Left lung (tissue), 14 donors: ENCODE measurements at places on chromosomes 2 and 18. TPM values are rescaled to one million over a fixed set of nuclear protein-coding genes. Genes with fewer than 3 reads are reported as not detected.
A peak's percentile ranks its signal among the peaks of the same experiment; 100 is the strongest.

The DSEL gene
- 6.3 TPM for polyA plus RNA-seq

The RRM2 gene
- polyA plus RNA-seq: 73.1 TPM

The DTNB gene
- polyA plus RNA-seq: 30.6 TPM

The MALT1 gene
- polyA plus RNA-seq: 26.8 TPM

DNA sequence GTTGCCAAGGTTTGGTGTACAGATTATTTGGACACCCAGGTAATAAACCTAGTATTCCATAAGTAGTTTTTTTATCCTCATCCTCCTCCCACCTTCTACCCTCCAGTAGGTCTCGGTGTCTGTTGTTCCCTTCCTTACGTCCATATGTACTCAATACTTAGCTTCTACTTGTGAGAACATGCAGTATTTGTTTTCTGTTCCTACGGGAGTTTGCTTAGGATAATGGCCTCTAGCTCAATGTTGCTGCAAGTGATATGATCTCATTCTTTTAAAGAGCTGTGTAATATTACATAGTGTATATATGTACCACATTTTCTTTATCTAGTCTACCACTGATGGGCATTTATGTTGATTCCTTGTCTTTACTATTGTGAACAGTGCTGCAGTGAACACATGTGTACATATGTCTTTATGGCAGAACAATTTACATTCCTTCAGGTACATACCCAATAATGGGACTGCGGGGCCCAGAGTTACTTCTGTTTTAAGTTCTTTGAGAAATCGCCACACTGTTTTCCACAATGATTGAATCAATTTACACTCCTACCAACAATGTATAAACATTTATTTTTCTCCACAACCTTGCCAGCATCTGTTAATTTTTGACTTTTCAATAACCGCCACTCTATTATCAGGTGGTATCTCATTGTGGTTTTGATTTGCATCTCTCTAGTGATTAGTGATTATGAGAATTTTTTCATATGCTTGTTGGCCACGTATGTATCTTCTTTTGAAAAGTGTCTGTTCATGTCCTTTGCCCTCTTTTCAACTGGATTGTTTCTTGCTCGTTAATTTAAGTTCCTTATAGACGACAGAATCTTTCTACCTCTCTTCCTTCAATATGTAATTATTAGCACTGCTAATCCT, 88.0 kb downstream of the MEMO1 start:
- DNase-seq: no peak

- no peak for DNase-seq
Observed at GRCh38 chr2:168137510-168138180, 109.8 kb downstream of the STK39 start.

DNA sequence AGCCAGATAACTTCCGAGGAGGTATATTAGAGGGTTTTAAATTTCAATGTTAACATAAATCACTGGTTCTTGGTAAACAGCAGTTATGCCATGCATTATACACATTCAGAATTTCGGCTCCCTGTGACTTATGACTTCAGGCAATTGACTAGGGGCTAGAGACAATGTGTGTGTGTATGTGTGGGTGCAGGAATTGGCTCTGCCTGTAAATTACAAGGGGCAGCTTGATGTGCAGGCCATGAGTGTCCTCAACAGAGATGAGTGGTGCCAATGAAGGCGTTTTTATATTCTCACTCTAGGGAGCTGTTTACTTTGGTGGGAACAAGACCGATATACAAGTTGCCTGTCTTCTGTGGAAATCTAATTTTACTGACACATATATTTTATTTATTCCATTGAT, 161.6 kb downstream of the CSRNP3 start:
- no peak for DNase-seq

DNA sequence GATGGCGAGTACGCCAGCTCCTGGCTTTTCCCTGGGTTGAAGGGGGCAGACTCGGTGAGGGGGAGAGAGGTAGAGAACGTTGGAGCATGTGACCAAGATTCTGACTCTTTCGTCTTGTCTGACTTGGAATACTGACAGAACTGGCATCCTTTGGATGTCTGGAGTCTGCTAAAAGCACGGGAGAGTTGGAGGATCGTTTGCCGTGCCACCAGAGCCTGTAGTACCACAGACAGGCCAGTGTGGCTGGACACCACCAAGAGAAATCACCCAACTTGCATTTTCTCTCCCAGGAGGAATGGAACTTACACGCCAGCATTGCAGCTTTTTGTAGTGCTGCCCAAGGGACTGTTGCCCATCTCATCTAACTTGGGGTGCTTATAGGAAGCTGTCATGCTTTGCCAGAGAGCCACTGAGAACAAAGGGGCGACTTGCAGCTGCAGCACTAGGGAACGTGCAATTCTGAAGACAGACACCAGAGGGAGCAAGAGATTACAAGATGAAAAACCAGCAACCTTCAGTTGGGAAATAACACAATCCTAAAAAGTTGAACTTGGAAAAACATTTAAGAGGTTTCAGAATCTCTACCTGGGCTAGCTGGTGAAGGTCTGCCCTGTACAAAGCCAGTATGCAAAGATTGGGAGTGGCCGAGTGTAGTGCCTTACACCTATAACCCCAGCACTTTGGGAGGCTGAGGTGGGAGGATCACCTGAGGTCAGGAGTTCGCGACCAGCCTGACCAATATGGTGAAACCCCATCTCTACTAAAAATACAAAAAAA, 24.1 kb downstream of the PSMG2 start:
- DNase-seq: no peak

DNA sequence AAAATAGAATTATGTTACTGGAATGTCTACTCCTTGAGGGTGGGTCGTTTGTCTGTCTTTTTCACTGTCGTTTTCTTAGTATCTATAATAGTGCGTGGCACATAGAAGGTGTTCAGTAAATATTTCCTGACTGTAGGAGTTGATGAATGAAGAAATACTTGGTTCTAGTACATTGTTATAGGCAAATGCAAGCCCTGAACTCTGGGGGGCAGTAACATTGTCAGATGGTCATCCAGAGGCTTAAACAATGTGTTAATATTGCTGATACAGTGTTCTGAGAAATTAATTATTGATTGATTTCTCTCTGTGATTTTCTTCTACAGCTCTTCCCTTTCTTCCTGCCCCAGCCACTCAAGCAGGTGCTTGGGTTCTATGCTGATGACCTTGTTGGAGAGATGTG, 24.4 kb upstream of the THOC1 start:
- no peak for DNase-seq

- peak; percentile 85 for DNase-seq
Observed at GRCh38 chr2:30239308-30239985, 8.1 kb downstream of the LBH start.
